ENCODE measurements at places on chromosomes 7 and 10.

- no peaks in the 10 kb centered on the region for H3K27me3 ChIP-seq
- H3K36me3 ChIP-seq = no peaks in the 10 kb centered on the region
- H3K4me1 ChIP-seq = peaks cover 3% of the 10 kb centered on the region
- H3K4me3 ChIP-seq = no peak overlapping the region
- DNase-seq = no peak
Observed at GRCh38 chr7:66867198-66867790, 53.7 kb upstream of the TMEM248 start.

- no peaks in the 10 kb centered on the region for H3K36me3 ChIP-seq
- DNase-seq = no peak
- no peaks in the 10 kb centered on the region for H3K4me1 ChIP-seq
Observed at GRCh38 chr10:117980216-117980615, 66.5 kb downstream of the RAB11FIP2 start.

DNA sequence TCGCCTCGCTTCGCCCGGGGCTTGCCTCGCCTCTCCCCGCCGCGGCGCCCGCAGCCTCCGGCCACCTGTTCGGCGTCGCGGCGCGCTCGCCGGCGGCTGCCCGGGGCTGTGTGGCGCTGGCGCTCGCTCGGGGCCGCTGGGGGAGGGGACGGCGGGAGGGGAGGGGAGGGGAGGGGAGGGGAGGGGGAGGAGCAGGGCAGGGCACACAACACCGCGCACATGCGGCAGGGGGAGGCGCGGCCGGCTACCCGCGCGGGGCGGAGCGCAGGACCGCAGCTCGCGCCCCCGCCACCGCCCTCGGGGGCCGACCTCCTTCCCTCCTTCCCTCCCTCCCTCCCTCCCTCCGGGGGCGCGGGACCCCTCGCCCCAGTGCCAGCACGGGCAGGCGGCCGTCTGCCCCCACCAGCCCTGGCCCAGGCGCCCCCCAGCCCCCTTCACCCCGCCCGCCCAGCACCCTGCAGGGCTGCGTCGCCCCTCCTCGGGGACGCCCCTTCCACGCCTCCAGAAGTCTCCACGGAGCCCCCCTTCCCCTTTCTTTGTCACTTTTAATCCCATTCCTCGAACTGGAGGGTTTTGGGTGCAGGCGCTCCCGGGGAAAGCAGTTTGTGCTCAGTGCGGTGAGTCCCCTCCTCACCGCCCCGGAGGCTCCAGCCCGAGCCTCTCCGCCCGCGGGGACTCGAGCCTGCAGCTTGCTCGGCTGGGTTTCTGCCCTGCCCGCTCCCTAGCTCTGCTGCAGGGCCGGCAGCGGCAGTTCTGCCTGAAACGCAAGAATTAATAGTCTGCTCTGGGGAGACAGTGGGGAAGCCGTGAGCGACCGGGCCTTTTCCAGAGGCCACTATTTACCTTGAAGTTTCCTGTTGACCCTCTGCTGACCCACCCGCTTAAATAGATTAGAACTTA, at the start of gene PARD3:
Gene PARD3 (minus strand): TSS at position 112 of the 900 bp plus-strand sequence. CDS start 301 bp downstream, outside the sequence.
- peaks cover 13% of the 10 kb centered on the region for H3K4me1 ChIP-seq
- H3K36me3 ChIP-seq = no peaks in the 10 kb centered on the region
- peak within 1 kb of the TSS; percentile 98 for H3K4me3 ChIP-seq
- DNase-seq = no peak
- peaks cover 18% of the 10 kb centered on the region for H3K27me3 ChIP-seq
- H3K27ac ChIP-seq = peak within 1 kb of the TSS; percentile 66

DNA sequence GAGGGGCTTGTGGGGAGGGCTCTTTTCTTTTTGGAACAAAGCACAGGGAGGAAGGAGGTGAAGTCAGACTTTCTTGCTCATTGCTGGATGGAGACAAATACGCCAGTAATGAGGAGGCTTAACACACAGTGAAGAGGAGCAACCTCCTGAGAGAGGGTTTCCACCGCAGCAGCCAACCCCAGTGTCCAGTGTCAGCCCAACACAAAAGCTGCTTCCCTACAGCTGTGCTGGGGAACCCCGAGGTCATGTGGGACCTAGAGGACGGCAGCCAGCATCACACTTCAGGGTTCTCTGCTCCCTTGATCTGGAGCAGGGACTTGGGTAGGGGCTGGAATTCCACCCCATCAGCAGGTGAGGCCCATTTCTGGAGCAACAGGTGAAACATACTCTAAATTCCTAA, 7.7 kb downstream of the BLNK start:
- no peaks in the 10 kb centered on the region for H3K4me1 ChIP-seq
- H3K27ac ChIP-seq = no peak overlapping the region
- H3K36me3 ChIP-seq = no peaks in the 10 kb centered on the region
- DNase-seq = no peak
- H3K4me3 ChIP-seq = no peak overlapping the region

GRCh38 chr7:14137676-14138075, 148.2 kb upstream of the ETV1 start:
- no peaks in the 10 kb centered on the region for H3K36me3 ChIP-seq
- no peaks in the 10 kb centered on the region for H3K27me3 ChIP-seq
- no peaks in the 10 kb centered on the region for H3K4me1 ChIP-seq
- H3K27ac ChIP-seq = no peak overlapping the region
- no peak for DNase-seq

GRCh38 chr7:81267508-81267907, 348.7 kb upstream of the SEMA3C start:
- no peak for DNase-seq
- H3K4me1 ChIP-seq = no peaks in the 10 kb centered on the region
- no peaks in the 10 kb centered on the region for H3K36me3 ChIP-seq
- H3K27me3 ChIP-seq = no peaks in the 10 kb centered on the region

DNA sequence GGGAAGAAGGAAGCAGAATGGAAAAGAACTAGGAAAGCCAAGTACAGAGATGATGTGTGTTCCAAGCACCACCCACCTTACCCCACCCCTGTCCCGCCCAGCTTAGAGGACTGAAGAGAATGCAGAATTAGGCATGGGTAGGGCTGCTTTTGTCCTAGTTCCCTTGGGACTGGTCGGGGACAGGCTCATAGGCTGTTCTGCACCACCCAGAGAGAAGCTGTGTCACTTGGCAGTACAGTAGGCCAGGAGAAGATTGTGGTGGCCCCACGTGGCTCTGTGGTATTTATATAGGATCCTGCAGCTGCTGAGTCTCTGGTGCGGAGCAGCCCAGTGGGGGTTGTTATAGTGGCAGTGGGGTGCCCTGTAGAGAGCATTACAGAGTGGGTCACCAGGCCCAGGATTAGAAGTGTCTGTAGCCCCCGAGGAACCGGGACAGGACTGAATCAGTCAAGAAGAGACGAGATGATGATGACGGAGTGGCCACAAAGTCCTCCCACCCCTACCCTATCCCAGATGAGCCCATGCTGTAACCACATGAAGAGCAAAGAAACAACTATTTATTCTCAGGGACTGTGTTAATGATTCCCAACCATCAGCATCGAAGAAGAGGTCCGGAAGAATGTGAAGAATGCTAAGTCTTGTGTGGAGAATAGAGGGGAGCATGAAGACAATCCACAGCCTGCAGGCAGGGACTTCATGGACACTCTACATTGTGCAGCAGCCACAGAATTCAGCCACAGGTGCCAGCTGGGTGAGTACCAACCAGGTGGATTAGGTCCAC, 88.9 kb downstream of the C1GALT1 start:
- no peak for DNase-seq
- no peak overlapping the region for H3K27ac ChIP-seq
- H3K4me3 ChIP-seq = no peak overlapping the region
- H3K4me1 ChIP-seq = no peaks in the 10 kb centered on the region
- H3K27me3 ChIP-seq = no peaks in the 10 kb centered on the region

- no peaks in the 10 kb centered on the region for H3K27me3 ChIP-seq
- no peak overlapping the region for H3K27ac ChIP-seq
- H3K36me3 ChIP-seq = no peaks in the 10 kb centered on the region
- no peaks in the 10 kb centered on the region for H3K4me1 ChIP-seq
Observed at GRCh38 chr10:14282276-14282675, 48.4 kb downstream of the FRMD4A start.

GRCh38 chr7:103690242-103690974, 244.4 kb upstream of the SLC26A5 start:
- H3K27me3 ChIP-seq = no peaks in the 10 kb centered on the region
- H3K4me3 ChIP-seq = no peak overlapping the region
- H3K36me3 ChIP-seq = no peaks in the 10 kb centered on the region
- no peak for DNase-seq
- no peaks in the 10 kb centered on the region for H3K4me1 ChIP-seq
- no peak overlapping the region for H3K27ac ChIP-seq

GRCh38 chr10:77501152-77501845, 136.3 kb downstream of the KCNMA1 start:
- peaks cover 4% of the 10 kb centered on the region for H3K4me1 ChIP-seq
- DNase-seq = no peak
- H3K36me3 ChIP-seq = no peaks in the 10 kb centered on the region

GRCh38 chr7:26390016-26390415, 98.4 kb downstream of the SNX10 start:
- H3K4me1 ChIP-seq = no peaks in the 10 kb centered on the region
- no peaks in the 10 kb centered on the region for H3K27me3 ChIP-seq
- no peak overlapping the region for H3K27ac ChIP-seq
- no peaks in the 10 kb centered on the region for H3K36me3 ChIP-seq

DNA sequence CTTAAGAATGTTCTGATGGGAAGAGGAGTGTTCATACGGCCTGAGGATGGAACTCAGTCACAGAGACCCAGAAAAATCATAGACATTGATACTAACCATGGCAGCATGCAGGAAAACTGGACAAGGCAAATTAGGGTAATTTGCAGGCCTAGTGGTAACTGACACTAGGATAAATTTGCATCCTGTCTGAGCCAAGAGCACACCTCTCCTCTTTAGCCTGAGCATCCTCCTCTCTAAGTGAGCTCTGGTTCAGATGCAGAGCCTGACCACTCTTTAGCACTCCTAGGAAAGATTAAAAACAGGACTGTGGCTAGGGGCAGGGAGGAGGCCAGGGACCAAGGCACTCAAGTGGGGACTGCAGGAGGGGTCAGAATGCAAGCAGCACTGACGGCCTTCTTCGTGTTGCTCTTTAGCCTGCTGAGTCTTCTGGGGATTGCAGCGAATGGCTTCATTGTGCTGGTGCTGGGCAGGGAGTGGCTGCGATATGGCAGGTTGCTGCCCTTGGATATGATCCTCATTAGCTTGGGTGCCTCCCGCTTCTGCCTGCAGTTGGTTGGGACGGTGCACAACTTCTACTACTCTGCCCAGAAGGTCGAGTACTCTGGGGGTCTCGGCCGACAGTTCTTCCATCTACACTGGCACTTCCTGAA, at the start of gene TAS2R41:
Gene TAS2R41 (plus strand): TSS at position 373 of the 650 bp plus-strand sequence. CDS start 0 bp downstream, at position 373.
- no peaks in the 10 kb centered on the region for H3K4me1 ChIP-seq
- H3K4me3 ChIP-seq = no peak within 1 kb of the TSS
- no peak within 1 kb of the TSS for H3K27ac ChIP-seq

GRCh38 chr7:37344886-37345579, 103.6 kb downstream of the ELMO1 start:
- H3K4me1 ChIP-seq = 0 out of 2 replicates have a peak, but pooled peaks cover 2% of the 10 kb centered on the region
- no peak for DNase-seq
- H3K36me3 ChIP-seq = no peaks in the 10 kb centered on the region
- H3K27ac ChIP-seq = no peak overlapping the region

GRCh38 chr10:69439350-69439739, 11.9 kb upstream of the TSPAN15 start:
- DNase-seq = no peak
- H3K4me1 ChIP-seq = no peaks in the 10 kb centered on the region
- no peak overlapping the region for H3K4me3 ChIP-seq
- H3K27ac ChIP-seq = no peak overlapping the region
- H3K27me3 ChIP-seq = no peaks in the 10 kb centered on the region

DNA sequence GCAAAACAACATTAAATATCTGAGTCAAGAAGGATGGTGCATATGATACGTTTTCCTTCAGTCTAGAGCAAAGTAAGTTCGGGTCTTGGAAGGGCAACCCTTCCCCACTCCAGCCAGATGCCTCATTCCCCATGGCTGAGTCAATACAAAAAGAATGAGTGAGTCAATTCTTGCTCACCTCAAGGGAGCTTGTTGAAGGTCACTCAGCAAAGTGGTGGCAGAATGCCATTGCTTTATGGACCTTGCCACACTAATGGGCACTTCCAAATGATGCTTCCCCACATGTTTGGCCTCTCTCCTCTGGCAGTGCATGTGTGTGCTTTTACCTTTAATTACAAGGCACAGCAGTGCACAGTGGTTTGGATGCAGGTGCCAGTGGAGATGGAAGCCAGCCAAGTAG, 296.5 kb downstream of the SORCS3 start:
- no peaks in the 10 kb centered on the region for H3K4me1 ChIP-seq
- H3K4me3 ChIP-seq = no peak overlapping the region
- H3K27ac ChIP-seq = no peak overlapping the region
- H3K36me3 ChIP-seq = no peaks in the 10 kb centered on the region
- no peak for DNase-seq

DNA sequence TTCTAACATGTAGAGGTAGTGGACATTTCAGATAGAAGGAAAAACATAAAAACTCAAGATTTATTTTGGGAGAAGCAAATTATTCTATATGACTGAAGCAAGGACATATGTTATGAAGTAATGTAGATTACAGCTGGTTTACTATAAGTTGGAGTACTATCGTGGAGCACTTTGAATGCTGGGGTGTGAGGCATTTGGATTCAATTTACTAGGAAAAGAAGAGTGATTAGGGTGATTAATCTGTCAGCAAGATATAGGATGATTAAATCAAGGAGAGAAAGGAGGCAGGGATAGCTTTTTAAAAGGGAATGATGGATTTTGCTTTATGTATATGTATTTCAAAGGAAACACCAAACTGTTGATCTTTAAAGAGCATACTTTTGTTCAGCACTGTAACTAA, 318.4 kb upstream of the KAT6B start:
- no peaks in the 10 kb centered on the region for H3K4me1 ChIP-seq
- H3K27ac ChIP-seq = no peak overlapping the region
- no peak overlapping the region for H3K4me3 ChIP-seq
- H3K36me3 ChIP-seq = no peaks in the 10 kb centered on the region

- no peak for DNase-seq
- no peaks in the 10 kb centered on the region for H3K4me1 ChIP-seq
- H3K27ac ChIP-seq = no peak overlapping the region
- H3K27me3 ChIP-seq = no peaks in the 10 kb centered on the region
Observed at GRCh38 chr7:101971457-101971856, 154.0 kb downstream of the CUX1 start.

- H3K4me1 ChIP-seq = no peaks in the 10 kb centered on the region
- H3K27ac ChIP-seq = no peak overlapping the region
- no peak for DNase-seq
Observed at GRCh38 chr7:42739638-42740037, 172.2 kb downstream of the C7orf25 start.

DNA sequence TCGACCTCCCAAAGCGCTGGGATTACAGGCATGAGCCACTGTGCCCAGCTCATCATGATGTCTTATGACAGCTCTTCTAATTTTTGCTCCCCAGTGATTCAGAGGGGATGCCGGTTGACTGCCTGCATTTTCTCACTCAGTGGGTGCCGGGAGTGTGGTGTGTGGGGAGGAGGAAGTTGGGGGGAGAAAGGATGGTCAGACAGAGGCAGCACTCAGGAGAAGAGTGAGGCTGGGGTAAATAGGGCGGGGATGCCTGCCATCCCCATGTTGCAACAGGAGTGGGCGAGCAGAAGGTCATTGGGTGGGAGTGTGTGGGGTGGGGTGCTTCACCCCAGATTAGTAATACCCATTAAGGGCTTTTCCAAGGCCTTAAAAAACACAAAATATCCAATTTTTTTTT, 3.5 kb upstream of the CCL24 start:
- H3K27ac ChIP-seq = no peak overlapping the region
- no peak for DNase-seq
- H3K27me3 ChIP-seq = no peaks in the 10 kb centered on the region
- H3K4me1 ChIP-seq = no peaks in the 10 kb centered on the region

GRCh38 chr7:35253710-35254495, at the start of gene TBX20:
Gene TBX20 (minus strand): TSS chr7:35254100. CDS start chr7:35253620, 480 bp downstream.
- DNase-seq = peak; percentile 79
- peak within 1 kb of the TSS; percentile 64 for H3K4me3 ChIP-seq
- no peaks in the 10 kb centered on the region for H3K36me3 ChIP-seq
- peaks cover 91% of the 10 kb centered on the region for H3K27me3 ChIP-seq
- H3K4me1 ChIP-seq = peaks cover 12% of the 10 kb centered on the region

GRCh38 chr10:108051218-108051617, 886.7 kb upstream of the SORCS1 start:
- H3K27me3 ChIP-seq = no peaks in the 10 kb centered on the region
- no peaks in the 10 kb centered on the region for H3K4me1 ChIP-seq
- H3K27ac ChIP-seq = no peak overlapping the region
- H3K4me3 ChIP-seq = no peak overlapping the region
- no peak for DNase-seq

Measured in H1 (cell line).